Hepatocyte (in vitro differentiated cells): ENCODE measurements at places on chromosomes 13 and 19. TPM values are rescaled to one million over a fixed set of nuclear protein-coding genes. Genes with fewer than 3 reads are reported as not detected.

- no peaks in the 10 kb centered on the region for H3K27me3 ChIP-seq
- no peaks in the 10 kb centered on the region for H3K36me3 ChIP-seq
- no peak overlapping the region for H3K4me3 ChIP-seq
Measured at GRCh38 chr13:112355274-112355838, 20.8 kb upstream of the SPACA7 start.

The BEST2 gene
- total RNA-seq = not detected in 2 replicates

The MTUS2 gene
- 3.0 and 4.3 TPM in 2 replicates for total RNA-seq

The CRLF1 gene
- total RNA-seq = 8.6 and 13.9 TPM in 2 replicates

The VN1R4 gene
- total RNA-seq = not detected in 2 replicates
